ENCODE measurements at places on chromosomes 7 and 10.
A peak's percentile ranks its signal among the peaks of the same experiment; 100 is the strongest.

DNA sequence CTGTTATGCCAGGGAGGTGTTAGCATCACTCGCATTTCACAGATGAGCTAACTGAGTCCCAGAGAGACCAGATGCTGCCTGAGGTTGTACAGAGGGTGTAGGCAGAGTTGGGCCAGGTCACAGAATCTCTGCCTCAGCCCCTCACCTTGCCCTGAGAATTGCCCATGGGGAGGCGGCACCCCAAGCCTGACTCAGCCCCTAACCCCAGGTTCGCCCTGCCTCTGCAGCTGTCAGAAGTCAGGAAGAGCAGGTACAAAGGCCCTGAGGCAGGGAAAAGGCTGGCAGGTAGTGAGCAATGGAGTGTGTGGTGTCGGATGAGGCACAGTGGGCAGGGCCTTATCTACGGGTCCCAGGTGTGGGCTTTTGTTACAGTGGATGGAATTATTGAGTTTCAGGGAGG, 79.4 kb downstream of the MYL10 start:
- DNase-seq, result no peak

GRCh38 chr7:17939211-17939605, 1.1 kb downstream of the SNX13 start:
- peak; percentile 35 for DNase-seq

DNA sequence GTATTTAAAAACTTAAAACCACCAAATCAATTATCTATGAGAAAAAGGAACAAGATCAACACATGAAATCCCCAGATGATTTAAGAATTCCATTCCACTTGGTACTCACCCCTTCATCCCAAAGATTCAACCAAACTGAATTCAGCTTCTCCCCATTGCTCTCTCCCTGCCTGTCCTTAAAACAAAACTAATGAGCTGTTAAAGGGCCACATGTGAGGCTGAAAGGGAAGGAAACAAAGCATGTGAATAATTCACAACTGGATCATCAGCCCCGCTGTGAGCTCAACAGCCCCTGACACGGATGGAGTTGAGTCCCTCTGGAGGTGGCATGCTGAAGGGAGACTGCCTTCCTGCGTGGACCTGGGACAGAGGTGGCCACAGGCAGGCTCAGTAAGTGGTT, 32.9 kb downstream of the VOPP1 start:
- DNase-seq, result no peak

GRCh38 chr10:16741540-16741939, 75.7 kb downstream of the RSU1 start:
- DNase-seq, result no peak

GRCh38 chr10:101073631-101074030, 11.8 kb downstream of the KAZALD1 start:
- DNase-seq, result no peak

All from SJSA1 (cell line).